ENCODE measurements at places on chromosomes 11 and 22.
A peak's percentile ranks its signal among the peaks of the same experiment; 100 is the strongest.

DNA sequence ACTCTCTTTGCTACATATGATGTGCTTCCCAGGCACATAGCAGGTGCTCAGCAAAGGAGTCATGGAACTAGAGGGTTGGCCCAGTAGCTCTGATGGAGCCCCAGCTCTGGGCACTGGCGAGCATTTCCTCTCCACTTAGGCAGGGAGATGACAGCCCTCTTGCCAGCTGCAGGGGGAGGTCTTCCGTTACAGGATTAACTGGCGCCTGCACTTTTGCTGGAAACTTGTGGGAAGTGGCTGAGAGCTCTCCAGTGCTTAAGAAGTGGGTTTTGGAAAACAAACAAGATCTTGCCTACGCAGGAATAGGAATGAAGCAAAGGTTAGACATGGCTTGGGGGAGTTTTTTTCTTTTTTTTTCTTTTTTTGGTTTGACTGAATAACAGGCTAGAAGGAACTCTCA, 75.5 kb downstream of the MICAL2 start:
- no peak for DNase-seq

GRCh38 chr11:128342511-128343134, 244.7 kb downstream of the ETS1 start:
- peak; percentile 90 for DNase-seq

DNA sequence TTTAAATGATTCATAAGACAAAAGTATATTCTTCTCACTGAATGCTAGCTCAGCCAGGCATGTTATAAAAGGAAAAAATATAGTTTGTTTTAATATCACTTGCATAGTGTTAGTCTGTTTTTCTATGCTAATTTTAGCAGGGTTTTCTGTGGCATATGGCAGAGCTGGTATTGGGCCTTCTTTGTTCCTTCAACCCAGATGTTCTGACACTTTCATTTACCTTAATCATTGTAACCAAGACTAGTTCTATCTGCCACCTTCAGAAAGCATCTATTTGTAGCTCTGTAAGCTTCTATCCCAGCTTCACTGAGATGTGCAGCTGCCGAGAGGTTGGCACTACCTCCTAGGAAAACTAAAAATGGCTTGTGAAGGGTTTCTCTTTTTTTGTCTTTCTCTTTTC, 338.7 kb downstream of the GUCY1A2 start:
- no peak for DNase-seq

DNA sequence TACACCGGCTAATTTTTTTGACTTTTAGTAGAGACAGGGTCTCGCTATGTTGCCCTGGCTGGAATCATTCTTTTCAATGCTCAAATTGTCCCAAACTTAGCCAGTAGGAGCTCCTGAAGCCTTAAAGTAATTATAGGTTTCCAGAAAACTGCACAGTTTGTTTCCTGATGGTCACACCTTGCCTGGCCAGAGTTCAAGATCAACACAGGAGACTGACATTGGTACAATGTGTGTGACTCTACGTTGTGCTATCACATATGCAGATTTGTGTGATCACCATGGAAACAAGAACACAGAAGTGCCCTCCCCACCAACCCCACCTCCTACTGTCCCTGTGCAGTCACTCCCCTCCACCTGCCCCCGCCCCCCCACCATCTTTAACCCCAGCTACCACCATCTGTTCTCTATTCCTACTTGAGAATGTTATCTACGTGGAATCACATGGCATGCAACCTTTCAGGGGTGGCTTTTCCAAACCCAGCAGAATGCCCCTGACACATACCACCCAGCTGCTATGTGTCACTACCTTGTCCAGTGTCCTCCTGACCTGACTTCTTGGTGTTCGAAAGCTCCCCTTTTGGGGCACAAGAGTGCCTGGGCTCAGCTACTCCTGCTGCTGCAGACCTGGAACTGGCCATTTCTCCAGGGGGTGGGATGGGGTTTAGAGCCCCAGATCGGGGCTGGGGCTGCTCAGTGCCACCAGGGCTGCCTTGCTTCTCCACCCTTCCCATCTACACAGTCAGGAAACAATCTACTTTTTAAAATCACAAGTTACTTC, 6.1 kb upstream of the NAP1L4 start:
- no peak for DNase-seq

GRCh38 chr11:66126808-66127555, 56.9 kb downstream of the PACS1 start:
- DNase-seq: peak; percentile 55

GRCh38 chr11:133705873-133706272, 139.4 kb downstream of the SPATA19 start:
- no peak for DNase-seq

DNA sequence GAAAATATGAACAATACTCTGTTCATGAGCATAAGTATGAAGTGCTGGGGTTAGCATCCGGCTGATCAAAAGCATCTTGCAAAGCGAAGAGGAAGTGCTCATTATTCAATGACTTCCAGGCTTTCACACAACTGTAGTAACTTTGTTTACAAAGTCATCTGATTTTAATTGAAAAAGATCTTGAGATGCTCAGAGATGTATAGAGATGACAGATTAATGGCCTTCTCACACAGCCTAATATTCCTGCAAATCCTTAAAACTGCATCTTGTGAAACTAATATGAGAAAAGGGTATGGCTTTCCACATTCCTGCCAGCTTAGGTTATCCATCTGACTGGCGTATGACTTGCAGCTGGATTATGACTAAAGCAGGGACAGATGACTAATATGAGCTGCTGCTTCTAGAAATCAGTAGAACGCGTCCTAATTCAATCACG, 125.4 kb downstream of the CASP12 start:
- DNase-seq: no peak

DNA sequence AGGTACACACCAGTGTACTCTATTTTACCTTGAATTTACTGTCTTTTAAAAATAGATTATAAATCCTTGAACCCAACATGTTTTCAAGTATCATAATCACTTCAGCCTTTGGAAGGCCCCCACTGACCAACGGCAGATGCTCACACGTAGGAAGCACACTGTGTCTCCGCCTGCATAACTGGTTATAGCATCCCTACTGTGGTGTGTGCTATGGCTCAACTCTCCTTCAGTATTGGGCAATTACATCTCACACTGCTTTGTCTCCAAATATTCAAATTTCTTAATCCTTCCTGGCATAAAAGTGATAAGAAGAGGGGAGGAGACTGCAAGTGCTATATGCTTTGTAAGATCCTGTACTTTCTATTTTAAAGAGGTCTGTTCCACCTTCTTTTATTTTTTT, 165.7 kb downstream of the CADM1 start:
- DNase-seq: no peak

DNA sequence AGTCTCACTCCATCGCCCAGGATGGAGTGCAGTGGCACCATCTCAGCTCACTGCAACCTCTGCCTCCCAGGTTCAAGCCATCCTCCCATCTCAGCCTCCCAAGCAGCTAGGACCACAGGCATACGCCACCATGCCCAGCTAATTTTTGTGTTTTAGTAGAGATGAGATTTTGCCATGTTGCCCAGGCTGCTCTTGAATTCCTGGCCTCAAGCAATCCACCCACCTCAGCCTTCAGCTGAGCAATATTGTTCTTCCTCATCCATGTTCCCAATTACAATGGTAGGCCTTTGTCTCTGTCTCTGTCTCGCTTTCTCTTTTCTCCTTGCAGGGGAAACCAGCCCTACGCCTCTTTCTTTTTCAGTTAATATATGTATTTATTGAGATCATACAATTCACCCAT, 10.3 kb downstream of the HSPA8 start:
- no peak for DNase-seq

GRCh38 chr22:45912910-45913309, 64.1 kb downstream of the WNT7B start:
- no peak for DNase-seq

GRCh38 chr11:61958590-61958989, 8.4 kb downstream of the BEST1 start:
- no peak for DNase-seq

- no peak for DNase-seq
Measured at GRCh38 chr11:12765428-12765827, 91.2 kb downstream of the TEAD1 start.

- DNase-seq: no peak
Measured at GRCh38 chr11:87007963-87008362, 29.8 kb upstream of the TMEM135 start.

- no peak for DNase-seq
Measured at GRCh38 chr11:130421199-130421585, 7.2 kb downstream of the ADAMTS8 start.

GRCh38 chr11:43558556-43559127, 121.9 kb upstream of the HSD17B12 start:
- DNase-seq: no peak

GRCh38 chr11:66907751-66908630, 50.2 kb downstream of the PC start:
- no peak for DNase-seq

- no peak for DNase-seq
Measured at GRCh38 chr11:58773337-58773736, 41.6 kb upstream of the GLYAT start.

GRCh38 chr22:27435844-27436576, 365.5 kb downstream of the MN1 start:
- no peak for DNase-seq

DNA sequence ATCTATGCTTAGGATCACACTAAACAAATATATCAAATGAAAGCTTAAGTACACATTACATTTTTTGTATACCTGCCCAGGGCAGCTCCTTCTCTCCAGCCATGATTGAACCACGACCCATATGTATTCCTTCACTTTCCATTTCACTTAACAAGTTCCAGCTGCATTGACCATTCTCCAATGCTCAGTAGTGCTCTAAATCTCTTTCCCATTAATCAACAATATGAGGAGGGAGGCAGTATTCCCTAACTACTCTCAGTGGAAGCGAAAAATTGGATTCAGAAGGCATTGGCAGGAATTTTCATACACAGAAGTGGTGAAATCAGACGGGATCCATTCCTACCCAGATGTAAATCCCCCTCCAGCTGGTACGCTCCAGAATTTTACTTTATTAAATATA, 372.0 kb upstream of the LUZP2 start:
- DNase-seq: no peak

DNA sequence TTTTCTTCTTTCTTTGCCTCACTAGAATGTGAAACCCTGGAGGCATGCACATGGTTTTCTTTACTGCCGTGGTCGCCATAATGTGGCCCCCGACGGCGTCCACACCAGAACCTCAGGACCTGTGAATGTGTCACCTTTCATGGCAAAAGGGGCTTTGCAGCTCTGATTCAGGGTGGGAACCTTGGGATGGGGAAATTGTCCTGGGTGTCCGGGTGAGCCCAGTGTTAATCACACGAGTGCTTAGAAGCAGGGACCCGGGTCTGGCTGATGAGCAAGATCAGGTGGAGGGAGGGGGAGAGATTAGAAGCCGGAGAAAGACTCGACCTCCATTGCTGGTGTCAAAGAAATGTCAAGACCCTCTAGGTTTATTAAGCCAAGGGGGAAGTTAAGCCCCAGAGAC, 74.7 kb upstream of the SHISAL1 start:
- no peak for DNase-seq

- DNase-seq: no peak
Measured at GRCh38 chr11:36273110-36273509, 16.1 kb downstream of the COMMD9 start.

DNA sequence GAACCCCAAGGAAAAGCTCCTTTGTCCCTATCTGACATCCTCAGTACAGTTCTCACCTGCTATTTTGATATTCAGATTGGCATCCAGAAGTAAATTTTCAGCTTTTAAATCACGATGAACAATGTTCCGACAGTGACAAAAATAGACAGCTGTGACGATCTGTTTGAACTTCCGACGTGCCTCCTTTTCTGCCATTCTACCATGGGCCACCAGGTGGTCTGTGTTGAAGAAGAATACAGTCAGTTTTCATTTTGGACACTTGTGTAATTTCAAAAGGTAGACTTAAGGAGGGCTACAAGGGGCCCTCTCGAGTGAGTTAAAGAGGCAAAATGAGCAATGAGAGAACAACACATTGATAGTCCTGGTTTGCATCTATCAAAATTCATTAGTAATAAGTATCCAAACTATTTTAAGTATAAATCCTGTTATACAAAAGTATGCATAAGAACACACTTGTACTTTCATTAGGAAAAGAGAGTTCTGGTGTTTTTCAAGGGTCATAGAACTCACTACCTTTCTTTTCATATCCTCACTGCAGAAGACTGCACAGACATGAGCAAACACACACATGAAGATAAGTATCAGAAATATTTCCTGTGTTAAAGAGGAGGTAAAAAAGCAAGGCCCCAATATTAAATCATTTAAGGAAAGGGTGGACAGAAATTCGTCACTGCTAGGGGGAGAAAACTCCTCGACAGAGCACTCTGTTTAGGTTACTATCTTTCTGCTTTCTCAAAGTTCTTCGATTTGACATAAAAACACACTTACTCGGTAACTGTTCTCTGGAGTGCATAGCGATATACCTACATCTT, 89.9 kb upstream of the APOA1 start:
- DNase-seq: no peak

GRCh38 chr11:35425603-35426212, 6.3 kb upstream of the SLC1A2 start:
- DNase-seq: no peak

DNA sequence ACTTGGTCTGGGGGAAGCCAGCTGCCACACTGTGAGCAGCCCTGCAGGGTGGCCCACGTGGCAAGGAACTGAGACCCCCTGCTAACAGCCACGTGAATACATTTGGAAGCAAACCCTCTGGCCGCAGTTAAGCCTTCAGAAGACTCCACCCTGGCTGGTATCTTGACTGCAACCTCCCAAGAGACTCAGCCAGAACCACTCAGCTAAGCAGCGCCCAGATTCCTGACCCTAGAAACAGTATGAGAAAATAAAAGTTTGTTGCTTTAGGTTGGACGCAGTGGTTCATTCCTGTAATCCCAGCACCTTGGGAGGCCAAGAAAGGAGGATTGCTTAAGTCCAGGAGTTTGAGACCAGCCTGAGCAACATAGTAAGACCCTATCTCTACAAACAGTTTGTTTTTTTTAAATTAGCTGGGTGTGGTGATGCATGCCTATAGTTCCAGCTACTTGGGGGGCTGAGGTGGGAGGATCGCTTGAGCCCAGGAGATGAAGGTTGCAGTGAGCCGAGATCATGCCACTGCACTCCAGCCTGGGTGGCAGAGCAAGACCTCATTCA, 8.7 kb downstream of the ZMAT5 start:
- DNase-seq: no peak

GRCh38 chr11:36453678-36454077, 56.4 kb downstream of the TRAF6 start:
- no peak for DNase-seq

DNA sequence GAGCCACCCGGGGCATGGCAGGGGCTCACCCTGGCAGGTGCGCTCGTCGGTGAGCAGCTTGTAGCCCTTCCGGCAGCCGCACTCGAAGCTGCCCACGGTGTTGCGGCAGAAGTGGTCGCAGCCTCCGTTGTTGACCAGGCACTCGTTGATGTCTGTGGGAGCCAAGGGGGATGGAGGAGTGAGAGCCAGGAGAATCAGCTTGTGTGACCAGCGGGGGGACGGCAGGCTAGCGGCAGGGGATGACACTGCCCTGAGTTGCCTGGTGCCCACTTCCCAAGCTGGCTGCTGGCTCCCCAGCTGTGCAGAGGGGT, 44.7 kb upstream of the TTLL12 start:
- no peak for DNase-seq

DNA sequence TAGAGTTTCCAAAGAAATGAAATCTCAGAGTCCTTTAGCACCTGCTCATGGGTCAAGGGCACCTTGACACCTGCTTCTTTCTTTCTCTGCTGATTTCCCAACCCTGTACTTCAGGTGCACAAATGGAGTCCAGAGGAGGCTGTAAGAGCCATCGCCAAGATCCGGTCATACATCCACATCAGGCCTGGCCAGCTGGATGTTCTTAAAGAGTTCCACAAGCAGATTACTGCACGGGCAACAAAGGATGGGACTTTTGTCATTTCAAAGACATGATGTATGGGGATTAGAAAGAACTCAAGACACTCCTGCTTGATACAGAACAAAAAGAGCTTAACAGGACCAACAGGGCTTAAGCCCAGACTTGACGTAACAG, 5.9 kb downstream of the PTPMT1 start:
- DNase-seq: no peak

All from T-helper 1 cell (primary cell).